ENCODE measurements at places on chromosomes 11 and 22. TPM values are rescaled to one million over a fixed set of nuclear protein-coding genes. Genes with fewer than 3 reads are reported as not detected.

Gene PLA2G3
- total RNA-seq, result not detected

Gene SNRPD3
- total RNA-seq, result 131 TPM

Gene CELSR1
- 0.24 TPM for total RNA-seq

GRCh38 chr22:20203142-20203551 lies 52.3 kb upstream of the CCDC188 start:
- H3K27ac ChIP-seq, result no peak overlapping the region
- H3K36me3 ChIP-seq, result no peaks in the 10 kb centered on the region
- H3K27me3 ChIP-seq, result no peaks in the 10 kb centered on the region
- no peak for DNase-seq

DNA sequence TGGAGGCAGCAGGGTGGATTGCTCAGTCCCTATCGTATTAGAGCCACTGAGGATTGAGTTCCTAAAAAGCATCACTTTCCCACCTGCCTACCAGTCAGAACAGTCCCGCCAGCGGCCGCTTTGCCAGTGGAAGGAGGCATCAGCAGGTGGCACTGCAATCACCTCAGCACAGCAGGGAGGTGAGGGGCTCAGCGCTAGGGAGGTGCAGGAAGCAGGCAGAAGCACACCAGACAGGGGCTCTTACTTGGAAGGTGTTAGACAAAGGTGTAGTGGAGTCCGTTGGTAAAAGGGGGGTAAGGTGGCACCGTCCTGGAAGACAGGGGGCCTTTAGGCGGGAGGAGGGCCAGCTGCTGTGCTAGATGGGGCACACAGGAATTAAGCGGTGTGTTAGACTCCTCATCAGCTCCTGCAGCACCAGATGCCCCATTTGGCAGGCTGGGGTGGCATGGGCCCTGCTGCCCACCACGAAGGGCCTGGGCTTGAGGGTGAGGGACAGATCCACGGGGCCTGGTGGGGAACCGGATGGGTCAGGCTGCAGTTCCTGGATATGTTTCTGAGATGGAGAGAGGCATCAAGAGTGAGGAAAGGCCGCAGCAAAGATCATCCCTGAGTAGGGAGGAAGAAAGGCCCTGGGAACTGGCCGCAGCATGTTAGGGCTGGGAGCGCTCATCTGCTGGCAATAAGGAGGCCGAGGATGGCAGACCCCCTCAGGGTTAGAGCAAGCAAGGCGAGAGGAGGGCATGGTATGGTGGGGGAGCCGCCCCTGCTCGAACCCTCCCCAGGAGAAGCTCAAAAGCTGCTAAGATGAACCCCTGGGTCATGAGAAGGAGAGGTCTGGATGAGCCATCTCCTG lies 42.5 kb downstream of the C11orf58 start:
- H3K4me3 ChIP-seq, result no peak overlapping the region
- no peaks in the 10 kb centered on the region for H3K27me3 ChIP-seq
- H3K4me1 ChIP-seq, result no peaks in the 10 kb centered on the region
- H3K36me3 ChIP-seq, result no peaks in the 10 kb centered on the region
- H3K27ac ChIP-seq, result no peak overlapping the region

- no peak overlapping the region for H3K4me3 ChIP-seq
- DNase-seq, result no peak
- H3K36me3 ChIP-seq, result no peaks in the 10 kb centered on the region
These were observed 31.9 kb downstream of the RASSF10 start for GRCh38 chr11:13040969-13041561.

Gene STX3
- 11.7 TPM for total RNA-seq

DNA sequence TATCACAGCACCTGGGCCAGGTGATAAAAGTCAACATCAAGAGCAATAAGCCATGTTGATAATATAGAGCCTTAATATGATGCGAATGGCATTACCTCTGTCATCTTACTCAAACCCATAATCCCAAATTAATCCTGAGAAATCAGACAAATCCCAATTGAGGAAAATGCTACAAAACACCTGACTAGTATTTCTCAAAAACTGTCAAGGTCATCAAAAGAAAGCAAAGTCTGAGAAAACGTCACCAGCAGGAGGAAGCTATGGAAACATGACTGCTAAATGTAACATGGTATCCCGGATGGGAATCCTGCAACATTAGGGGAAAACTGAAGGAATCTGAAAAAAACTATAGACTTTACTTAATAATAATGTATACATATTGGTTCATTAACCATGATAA lies 29.6 kb downstream of the ASCL2 start:
- no peaks in the 10 kb centered on the region for H3K27me3 ChIP-seq
- H3K36me3 ChIP-seq, result no peaks in the 10 kb centered on the region
- no peak for DNase-seq
- H3K4me1 ChIP-seq, result no peaks in the 10 kb centered on the region

DNA sequence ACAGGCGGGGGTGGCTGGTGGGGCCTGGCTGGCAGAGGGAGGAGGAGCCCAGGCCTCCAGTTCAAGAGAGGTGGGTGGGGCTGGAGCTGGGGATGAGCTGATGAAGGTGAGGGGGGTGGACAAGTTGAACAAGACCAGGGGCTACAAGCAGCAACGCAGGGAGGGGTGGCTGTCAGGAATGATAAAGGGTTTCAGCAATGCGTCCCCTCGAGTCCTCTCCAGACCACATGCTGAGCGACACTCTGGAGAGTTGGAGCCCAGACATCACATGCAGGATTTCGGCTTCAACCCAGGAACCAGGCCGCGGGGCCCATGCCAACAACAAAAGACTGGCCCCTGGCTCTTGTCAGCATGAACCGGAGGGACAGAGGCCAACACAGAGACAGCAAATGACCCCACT lies 480.3 kb downstream of the BRD1 start:
- no peaks in the 10 kb centered on the region for H3K36me3 ChIP-seq
- no peak overlapping the region for H3K27ac ChIP-seq
- no peak for DNase-seq
- peaks cover 17% of the 10 kb centered on the region for H3K27me3 ChIP-seq

All from activated CD4-positive, alpha-beta memory T cell treated with anti-CD3 and anti-CD28 coated beads for 36 hours (primary cell).